ENCODE measurements at places on chromosomes 7 and 10.

GRCh38 chr7:71780282-71780681 is 631.9 kb downstream of the CALN1 start:
- no peak for DNase-seq

DNA sequence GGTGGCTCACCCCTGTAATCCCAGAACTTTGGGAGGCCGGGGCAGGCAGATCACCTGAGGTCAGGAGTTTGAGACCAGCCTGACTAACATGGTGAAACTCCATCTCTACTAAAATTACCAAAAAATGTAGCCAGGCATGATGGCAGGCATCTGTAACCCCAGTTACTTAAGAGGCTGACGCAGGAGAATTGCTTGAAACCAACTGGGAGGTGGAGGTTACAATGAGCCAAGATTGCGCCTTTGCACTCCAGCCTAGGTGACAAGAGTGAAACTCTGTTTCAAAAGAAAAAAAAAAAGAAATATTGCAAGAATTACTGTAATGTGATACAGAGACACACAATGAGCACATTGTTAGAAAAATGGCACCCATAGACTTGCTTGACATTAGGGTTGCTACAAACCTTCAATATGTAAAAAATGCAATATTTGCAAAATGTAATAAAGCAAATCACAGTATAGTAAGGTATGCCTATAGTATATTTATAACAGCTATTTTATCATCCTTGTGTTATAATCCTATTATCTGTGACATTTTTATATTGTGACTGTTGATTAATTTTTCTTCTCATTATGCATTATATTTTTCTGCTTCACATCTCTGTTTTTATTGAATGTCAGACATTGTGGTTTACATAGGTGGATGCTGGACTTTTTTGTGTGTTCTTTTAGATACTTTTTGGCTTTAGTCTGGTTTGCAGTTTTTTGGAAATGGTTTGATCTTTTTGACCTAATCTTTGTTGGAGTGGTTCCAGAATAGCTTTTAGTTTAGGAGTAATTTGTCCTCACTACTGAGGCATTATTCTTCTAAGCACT is 55.4 kb upstream of the HELLS start:
- DNase-seq, result no peak

GRCh38 chr7:155053002-155053401 is 17.1 kb upstream of the HTR5A start:
- DNase-seq, result no peak

DNA sequence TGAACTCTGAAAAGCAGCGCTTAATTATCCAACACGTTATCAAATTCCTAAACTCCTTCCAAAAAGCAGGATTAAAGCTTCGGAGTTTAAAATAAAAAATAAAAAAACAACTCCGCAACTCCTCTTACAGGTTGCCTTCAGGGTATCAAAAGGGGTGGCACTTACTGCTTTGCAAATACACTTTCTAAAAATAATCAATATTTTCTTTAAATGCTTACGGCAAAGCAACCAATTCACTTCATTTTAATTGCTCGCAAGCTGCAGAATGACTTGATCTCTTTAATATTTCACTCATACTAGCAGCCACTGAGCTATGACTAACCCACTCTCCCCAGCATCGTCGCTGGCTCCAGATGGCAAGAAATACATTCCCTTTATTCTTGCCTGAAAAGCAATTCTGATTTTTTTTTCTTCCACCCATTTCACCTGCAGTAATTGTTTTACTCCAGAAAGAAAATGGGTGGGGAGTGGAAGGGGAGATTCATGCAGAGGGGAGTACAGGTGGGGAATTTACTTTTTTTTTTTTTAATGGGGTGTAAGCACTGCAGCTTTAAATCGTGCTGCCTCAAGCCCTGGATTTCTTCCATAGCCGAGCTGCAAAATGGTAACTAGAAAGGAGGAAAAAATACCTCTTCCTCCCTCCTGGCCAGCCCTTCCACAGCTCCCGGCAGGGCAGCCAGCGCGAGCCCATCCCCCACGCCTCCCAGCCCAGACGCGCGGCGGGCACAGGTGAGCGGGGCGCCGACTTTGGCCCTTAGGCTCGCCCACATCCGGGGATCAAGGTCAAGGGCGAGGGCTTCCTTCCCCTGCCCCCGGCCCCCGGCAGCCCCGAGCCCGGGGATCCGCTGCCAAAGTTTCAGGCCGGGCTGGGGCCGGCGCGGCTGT is 54.2 kb upstream of the FHIP2A start:
- no peak for DNase-seq

GRCh38 chr7:13880789-13881188 is 108.7 kb downstream of the ETV1 start:
- no peak for DNase-seq

GRCh38 chr7:30180718-30181117 is 45.9 kb downstream of the MTURN start:
- no peak for DNase-seq

GRCh38 chr7:107690611-107691010 is 30.0 kb downstream of the SLC26A4 start:
- DNase-seq, result no peak

- no peak for DNase-seq
Measured at GRCh38 chr7:41224063-41224763, 478.7 kb downstream of the INHBA start.

- no peak for DNase-seq
Measured at GRCh38 chr7:122136639-122137245, 7.3 kb downstream of the AASS start.

GRCh38 chr10:129497013-129497412 is 30.0 kb downstream of the MGMT start:
- no peak for DNase-seq

GRCh38 chr10:106618646-106619045 is 545.9 kb downstream of the SORCS1 start:
- DNase-seq, result no peak

- no peak for DNase-seq
Measured at GRCh38 chr7:100682991-100683658, 9.6 kb downstream of the GNB2 start.

GRCh38 chr7:98256431-98256830 is 4.4 kb upstream of the TECPR1 start:
- no peak for DNase-seq

GRCh38 chr7:101020444-101020843 is 563 bp downstream of the MUC17 start:
- DNase-seq, result no peak

GRCh38 chr7:1483079-1483478 is 21.1 kb downstream of the INTS1 start:
- DNase-seq, result no peak

- no peak for DNase-seq
Measured at GRCh38 chr7:132614428-132615318, 38.4 kb upstream of the PLXNA4 start.

GRCh38 chr10:77965294-77965693 is 38.7 kb upstream of the DLG5 start:
- DNase-seq, result no peak

- no peak for DNase-seq
Measured at GRCh38 chr7:139051655-139052054, 15.8 kb upstream of the ZC3HAV1L start.

GRCh38 chr7:12196386-12196785 is 14.7 kb upstream of the TMEM106B start:
- no peak for DNase-seq

GRCh38 chr10:106535304-106535953 is 629.1 kb downstream of the SORCS1 start:
- DNase-seq, result no peak

GRCh38 chr7:142690554-142691182 is 58.6 kb upstream of the PRSS1 start:
- no peak for DNase-seq

DNA sequence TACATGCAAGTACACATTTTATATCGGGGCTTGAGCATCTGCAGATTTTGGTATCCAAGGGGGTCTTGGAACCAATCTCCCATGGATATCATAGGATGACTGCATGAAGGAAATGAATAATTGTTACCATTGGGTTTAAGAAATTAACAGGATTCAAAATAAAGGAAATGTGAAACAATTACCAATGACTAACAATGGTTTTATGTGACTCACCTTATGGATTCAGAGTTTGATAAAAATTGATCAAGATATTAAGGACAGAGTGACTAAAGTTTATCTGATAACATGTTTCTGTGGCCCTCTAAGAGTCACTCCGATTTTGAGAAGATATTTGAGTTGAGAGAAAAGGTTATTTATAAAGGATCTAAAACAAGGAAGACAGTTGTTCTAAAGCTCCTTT is 93.0 kb upstream of the ODAD2 start:
- DNase-seq, result no peak

Data from activated gamma-delta T cell (primary cell).